ENCODE measurements at places on chromosomes 12 and 14.
A peak's percentile ranks its signal among the peaks of the same experiment; 100 is the strongest.

DNA sequence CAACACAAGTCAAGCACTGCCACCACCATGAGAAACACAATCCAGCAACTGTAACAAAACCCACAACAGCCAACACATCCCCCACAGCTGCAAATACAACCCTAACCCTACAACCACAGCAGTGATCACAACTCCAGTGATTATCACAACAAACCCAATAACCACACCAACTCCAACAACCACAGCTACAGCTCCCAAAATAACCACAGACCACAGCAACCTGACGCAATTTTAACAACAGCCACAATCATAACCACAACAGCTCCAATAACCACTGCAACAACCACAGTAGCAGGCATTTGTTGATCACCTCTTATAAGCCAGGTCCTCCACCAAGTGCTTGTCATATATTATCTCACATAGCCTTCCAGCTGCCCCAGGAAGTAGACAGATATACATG lies 42.2 kb upstream of the FAM181A start:
- no peak for DNase-seq

DNA sequence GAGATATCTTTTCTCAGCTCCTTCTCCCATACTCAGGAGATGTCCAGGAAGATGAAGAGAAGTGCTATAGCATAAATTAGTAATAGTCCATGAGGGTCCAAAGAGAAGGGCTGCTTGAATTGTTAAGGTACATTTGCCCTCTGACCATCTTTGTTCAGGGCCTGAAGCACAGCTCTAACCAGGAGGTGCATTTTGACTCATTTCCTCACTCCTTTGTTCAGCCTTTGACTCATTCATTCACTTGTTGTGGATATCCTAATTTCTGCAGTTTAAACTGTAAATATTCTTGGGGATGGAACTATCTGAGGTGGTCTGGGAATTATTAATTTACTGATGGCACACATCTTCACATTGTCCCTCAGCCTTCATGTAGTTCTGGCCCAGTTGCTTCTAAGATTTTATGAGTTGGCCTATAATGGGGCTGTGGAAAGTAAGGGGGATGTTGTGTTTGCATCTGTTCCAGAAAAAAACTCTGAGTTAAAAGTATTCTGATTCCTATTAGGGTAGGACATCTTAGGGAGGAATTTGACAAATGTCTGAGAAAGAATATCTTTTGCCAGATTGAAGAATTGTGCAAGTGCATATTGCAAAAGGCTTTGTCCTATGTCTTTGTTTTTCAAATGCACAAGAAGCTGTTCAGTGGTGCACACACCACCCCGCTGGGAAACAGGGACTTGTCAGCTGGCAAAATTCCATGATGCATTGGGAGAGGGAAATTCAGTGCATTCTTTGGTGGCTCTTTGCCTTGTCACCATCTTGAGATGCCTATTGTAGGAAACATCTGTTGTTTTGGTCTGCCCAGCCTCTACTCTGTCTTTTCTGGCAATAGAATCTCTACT lies 22.1 kb downstream of the SMOC1 start:
- peak; percentile 50 for DNase-seq

- peak; percentile 38 for DNase-seq
Observed at GRCh38 chr12:28026701-28027100, 54.2 kb upstream of the PTHLH start.

DNA sequence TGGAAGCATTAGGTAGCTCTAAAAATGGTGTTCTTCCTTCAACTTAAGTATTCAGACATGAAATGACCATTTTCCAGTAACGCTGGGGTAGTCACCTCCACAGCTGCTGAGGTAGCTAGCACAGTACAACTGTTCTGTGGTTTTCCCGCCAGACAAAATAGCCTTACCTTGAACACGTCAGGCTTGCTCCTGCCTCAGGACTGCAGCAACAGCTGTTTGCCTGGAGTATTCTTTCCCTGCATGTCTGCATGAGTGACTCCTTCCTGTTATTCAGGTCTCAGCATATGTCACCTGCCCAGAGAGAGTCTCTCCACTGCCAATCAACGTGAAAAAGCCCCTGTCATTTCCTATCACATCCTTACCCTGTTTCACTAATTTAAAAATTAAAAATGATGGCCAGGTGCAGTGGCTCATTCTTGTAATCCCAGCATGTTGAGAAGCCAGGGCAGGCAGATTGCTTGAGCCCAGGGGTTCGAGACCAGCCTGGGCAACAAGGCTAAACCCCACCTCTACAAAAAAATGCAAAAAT lies 37.9 kb downstream of the WDR89 start:
- no peak for DNase-seq

DNA sequence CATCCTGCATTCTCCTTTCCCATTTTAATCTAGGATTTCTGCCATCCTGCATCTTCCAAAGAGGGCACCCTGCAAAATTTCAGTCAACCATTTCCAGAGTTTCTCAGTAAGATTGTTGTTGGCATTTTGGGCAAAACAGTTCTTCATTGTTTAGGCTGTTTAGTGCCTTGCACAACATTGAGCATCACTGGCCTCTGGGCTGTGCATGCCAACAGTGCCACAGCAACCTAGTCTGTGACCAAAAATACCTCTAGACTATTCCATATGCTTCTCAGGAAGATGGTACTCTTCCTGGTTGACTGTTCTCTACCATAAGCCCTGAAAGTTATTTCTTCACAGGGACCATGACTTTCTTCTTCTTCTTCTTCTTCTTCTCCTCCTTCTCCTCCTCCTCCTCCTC lies 32.5 kb upstream of the ISM2 start:
- no peak for DNase-seq

DNA sequence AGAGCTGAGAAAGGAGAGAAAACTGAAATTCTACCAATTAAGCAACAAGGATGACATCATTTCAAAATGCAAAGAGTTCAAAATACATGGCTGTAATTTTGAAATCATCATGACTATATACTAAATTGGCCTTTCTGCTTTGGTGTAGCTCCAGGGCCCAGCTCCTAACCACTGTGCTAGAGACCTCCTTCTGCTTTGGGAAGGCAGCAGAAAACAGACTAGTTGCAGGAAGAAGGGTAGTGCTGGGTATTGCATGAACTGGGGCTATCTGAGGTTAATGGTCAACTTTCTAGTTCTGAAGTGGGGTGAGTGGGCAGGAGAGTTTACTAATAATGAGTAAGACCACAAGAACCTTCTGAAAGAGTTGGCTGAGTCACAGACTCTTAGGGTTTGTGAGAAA lies 66.2 kb downstream of the PTGER2 start:
- DNase-seq = no peak

DNA sequence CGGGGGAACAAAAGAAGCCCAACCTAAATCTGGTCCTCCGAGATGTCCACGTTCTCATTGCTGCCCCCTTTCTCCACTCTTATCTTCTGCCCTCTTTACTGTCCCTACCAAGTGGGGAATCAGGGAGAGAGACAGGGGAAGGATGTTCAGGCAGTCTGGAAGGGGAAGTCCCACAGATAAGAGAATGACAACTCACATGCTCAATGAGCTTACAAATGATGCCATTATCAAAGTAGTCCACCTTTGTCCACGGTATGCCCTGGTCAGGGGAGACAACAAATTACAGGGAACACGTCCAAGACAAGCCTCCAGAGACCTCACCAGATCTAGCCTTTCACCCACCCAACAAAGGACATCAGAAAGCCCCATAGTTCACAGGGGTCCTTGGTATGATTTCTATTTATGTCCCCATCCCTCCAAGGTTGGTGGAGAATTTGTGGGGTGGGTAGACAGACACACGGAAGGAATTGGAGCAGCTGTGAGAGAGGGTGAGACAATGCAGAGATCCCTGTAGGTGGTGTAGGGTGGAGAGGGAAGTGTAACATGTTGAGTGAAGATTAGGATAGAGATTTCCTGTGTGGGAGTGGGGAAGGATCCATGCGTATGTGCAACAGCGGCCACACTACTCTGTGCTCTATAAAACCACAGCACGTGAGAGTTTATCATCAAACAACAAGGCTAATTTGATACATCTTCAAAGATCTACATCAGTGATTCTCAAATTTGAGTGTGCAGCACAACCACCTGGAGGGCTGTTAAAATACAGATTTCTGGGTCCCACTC lies 10.7 kb downstream of the MYO1A start:
- no peak for DNase-seq

DNA sequence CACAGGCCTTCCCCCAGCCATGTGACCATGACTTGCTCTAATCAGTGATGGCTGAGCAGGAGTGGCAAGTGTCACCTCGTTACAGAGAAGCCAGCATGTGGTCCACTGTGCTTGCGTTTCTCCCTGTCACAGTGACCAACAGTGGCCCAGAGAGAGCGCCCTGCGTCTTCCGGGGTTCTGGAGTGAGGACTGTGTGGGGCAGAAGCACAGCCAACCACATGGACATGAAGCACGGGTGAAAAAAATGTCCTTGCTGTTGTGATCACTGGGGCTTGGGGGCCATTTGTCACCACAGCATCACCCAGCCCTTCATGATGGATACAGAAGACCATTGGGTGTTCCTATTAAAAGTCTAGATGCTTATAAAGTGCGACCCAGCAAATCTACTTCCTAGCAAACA lies 174.6 kb upstream of the C14orf180 start:
- DNase-seq = no peak

- no peak for DNase-seq
Observed at GRCh38 chr12:60042835-60043234, 447.0 kb downstream of the SLC16A7 start.

DNA sequence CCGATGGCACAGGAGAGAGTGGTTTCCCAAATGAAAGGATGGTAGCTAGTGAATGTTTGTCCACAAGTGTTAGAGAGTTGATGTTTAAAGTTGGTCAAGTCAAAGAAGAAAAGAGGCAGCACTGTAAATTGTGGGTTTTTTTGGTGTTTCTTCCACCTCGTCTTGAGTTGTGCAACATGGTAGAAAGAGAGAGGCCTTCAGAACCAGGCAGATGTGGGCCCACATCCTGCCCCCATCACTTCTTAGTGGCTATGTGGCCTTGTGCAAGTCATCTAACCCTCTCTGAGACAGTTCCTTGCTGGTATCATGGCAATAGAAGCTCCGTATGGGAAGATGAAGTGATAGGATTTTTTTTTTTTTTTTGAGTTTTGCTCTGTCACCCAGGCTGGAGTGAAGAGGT lies 60.8 kb downstream of the NDUFA12 start:
- DNase-seq = no peak

DNA sequence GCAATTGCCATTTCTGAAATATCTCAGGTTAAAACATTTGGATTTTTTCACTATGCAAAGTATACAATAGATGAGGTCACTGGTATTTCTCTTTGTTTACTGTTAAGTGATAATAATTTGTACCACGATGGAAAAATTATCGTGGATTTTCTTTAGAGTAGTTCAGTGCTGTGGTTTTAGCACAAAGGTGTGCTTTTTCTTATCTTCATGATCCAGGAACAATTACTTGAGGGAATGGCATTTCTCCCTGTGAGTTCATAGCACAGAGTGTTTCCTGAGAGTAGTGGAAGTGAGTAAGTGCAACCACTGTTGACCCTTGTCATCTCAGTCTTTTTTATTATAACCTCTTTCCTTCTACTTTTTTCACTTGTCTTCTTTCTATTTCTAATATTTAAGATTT lies 86.8 kb downstream of the FGD4 start:
- no peak for DNase-seq

GRCh38 chr14:76352639-76353281 lies 23.2 kb upstream of the ESRRB start:
- peak; percentile 53 for DNase-seq

- no peak for DNase-seq
Observed at GRCh38 chr14:20667957-20668356, 16.4 kb upstream of the RNASE4 start.

DNA sequence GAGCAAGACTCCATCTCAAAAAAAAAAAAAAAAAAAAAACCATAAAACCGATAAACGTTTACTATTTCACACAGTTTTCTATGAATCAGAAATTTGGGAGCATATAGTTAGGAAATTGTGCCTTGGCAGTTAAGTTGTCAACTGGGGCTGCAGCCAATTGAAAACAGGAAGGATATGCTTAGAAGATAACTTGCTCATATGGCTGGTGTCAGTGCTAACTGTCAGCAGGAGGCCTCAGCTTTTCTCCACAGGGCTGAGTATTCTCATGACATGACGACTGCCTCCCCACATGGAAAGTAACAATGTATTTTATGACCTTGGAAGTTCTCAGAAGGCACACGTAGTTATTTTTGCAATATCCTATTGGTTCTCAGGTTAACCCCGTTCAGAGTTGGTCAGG lies 29.6 kb upstream of the OR5AU1 start:
- peak; percentile 38 for DNase-seq

DNA sequence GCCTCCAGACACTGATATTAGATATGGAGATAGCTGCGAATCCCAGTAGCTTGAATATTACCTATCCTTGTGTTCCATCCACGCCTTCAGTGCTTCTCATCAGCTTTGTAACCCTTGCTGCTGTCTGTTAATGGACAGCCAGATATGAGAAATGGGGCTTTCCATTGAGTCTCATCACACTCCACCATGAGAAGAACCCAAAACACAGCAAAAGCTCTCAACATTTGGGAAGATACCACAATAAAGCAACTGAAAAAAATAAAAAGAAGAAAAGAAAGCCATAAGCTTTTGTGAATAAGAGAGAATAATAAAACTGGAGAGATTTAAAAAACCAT lies 225.4 kb downstream of the GALC start:
- DNase-seq = no peak

DNA sequence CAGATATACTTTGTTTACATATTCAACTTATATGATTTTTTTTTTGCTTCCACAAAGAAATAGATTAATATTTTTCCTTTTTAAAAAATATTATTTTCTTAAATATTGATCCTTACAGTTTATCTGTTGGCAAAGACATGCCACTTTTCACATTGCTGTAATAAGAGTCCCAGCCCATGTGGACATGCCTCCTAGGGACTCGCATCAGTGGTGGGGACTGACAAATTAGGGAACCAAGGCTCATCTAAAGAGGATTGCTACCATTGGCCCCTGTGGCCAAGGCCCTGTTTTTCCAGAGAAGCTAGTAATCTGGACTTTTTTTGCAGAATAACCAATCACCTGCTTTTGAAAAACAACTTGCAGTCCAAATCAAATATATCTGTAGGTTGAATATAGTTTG lies 27.8 kb upstream of the BMAL2 start:
- no peak for DNase-seq

GRCh38 chr12:9851050-9851449 lies 18.1 kb downstream of the CLEC2B start:
- DNase-seq = no peak

GRCh38 chr12:47993491-47993890 lies 10.8 kb downstream of the COL2A1 start:
- no peak for DNase-seq

GRCh38 chr14:53306911-53307310 lies 153.8 kb upstream of the DDHD1 start:
- DNase-seq = peak; percentile 18

DNA sequence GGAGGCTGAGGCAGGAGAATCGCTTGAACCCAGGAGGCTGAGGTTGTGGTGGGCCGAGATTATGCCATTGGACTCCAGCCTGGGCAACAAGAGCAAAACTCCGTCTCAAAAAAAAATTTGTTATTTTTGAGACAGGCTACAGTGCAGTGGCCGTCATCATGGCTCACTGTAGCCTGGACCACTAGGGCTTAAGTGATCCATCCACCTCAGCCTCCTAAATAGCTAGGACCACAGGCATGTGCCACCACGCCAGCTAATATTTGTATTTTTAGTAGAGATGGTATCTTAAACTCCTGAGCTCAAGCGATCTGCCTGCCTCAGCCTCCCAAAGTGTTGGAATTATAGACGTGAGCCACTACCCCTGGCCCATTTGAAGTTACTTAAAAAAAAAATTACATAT lies 966 bp upstream of the PCBP2 start:
- no peak for DNase-seq
